ENCODE measurements at places on chromosomes 11 and 22.

DNA sequence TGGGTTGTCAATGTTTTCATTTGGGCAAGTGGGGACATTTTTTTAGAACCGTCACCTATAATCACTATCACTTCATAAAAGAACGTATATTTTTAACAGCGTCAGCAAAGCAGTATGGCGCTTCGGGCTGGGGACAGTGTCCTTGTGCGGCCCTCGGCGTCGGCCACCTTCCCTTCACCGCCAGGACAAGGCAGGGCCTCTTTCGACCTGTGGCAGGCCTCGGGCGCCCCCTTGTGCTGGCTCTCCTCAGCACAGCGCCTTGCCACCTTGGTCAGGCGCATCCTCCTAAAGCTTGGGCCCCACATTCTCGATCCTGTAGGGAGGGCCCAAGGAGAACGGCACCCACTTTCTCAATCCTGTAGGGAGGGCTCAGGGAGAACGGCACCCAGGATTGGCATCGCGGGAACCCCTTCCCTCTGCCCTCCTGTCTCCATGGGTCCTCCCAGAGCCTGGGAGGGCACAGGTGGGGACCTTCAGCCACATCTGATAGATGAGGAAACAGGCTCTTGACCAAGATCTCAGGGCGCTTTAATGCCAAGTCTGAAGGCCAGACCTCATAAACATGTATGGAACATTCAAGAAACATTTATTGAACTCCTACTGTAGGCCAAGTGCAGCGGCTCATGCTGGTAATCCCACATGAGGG lies 11.5 kb upstream of the FADD start:
- DNase-seq: peak; percentile 95

GRCh38 chr22:41781507-41781906 lies 19.0 kb upstream of the CCDC134 start:
- no peak for DNase-seq

DNA sequence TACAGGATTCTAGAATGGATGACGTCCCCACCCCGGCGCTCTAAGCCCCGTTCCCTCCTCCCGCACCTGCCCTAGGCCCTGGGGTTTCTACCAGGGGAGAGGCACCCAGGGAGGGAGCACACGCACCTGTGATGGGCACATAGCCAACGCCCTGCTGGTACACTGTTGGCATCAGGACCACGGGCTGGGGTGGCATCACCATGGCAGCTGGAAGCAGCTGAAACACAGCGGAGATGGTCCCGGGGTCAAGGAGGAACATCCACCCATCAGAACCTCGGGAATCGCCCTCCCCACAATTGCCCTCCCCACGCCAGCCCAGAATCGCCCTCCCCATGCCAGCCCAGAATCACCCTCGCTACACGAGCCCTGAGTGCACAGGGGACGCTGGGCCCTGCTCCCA lies 23.6 kb downstream of the TOLLIP start:
- DNase-seq: no peak

DNA sequence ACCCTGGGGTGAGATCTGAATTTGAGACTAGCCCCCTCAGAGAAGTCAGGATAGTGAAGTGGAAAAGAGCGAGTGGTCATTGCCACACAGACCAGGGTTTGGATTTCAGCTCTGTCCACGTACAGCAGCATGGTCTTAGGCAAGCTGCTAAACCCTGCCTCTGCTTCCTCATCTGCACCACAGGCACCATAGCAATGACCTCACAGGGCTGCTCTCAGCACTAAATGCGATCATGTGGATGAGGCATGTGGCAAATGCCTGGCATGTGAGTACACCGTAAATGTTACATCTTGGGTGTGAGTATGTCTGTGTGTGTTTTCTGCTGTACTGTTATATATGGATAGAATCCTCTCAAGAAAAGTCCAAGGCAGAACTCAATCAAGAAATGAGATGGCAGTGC lies 15.8 kb downstream of the NAV2 start:
- DNase-seq: no peak

DNA sequence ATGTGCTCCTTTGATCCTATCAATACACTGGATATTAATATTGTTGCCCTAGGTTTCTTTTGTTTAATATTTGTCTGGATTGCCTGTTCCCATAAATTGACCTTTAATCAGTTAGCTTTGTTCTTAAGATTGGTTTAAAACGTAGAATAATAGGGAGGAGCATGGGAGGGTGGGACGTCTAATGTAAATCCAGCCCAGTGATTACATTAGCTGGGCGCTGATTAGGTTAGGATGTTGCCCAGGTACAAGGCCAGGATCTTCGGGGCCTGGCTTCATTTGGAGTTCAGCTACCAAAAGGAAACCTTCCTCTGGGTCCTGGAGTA lies at the start of gene SRSF8:
SRSF8 (plus strand) TSS at position 204 of the 323 bp plus-strand sequence. CDS start 308 bp downstream, outside the sequence.
- DNase-seq: no peak

- DNase-seq: no peak
These were observed 34.3 kb downstream of the PRR5L start for GRCh38 chr11:36330411-36330810.

DNA sequence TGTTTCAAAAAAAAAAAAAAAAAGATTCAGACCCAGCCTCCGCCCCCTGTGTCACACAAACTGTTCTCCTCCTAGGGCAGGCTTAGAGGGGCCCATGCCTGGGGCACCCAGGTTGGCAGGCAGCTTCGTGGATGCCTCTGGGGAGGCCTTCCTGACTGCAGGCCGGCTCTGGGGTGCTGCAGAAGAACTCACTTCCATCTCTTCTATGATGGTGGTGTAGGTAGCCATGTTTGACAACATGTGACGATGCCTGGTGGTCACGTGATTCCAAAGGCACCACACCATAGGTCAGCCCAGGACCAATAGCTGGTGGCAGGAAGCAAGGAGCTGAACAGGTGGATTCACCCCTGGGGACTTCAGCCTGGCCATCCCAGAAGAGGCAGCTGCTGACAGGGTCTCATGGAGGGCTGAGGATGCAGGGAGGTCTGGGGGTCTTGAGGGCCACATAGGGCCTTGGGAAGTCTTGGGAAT lies 24.1 kb upstream of the CELSR1 start:
- no peak for DNase-seq

DNA sequence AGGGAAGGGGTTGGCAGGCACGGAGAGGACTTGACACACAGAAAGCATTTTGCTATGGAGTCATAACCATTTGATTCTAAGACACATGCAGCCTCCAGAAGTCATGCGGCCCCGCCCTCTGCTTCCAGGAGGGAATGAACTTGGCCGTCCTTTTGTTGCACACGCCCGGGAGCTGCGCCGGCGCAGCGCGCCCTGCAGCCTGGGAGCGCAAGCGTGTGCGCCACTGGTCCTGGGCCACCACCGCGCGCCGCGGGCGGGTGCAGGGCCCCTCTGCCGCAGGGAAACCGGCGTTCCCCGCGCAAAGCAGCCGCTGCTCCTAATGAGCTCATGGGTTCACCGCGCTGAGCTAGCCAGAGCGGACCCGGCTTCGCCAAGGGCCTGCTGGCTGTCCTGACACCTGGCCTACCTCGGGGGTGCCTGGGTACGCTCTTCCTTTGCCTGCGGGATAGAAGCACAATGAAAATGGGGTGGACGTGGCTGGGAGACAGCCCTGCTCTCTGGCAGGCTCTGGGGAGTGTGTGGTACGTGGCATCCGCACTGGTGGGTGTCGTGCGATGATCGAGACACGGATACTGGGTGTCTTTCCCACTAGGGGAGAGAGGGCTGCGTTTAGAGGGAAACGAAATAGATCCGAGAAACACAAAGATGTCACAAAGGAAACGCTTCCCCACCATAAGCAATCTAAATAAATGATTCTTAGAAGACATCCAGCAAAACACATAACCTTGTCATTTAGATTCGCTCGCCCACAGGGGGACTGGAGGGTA lies 669 bp downstream of the MICAL3 start:
- DNase-seq: peak; percentile 85

GRCh38 chr11:114346709-114347141 lies 50.5 kb downstream of the NNMT start:
- DNase-seq: no peak

GRCh38 chr11:108525161-108525560 lies 27.0 kb upstream of the POGLUT3 start:
- DNase-seq: no peak

DNA sequence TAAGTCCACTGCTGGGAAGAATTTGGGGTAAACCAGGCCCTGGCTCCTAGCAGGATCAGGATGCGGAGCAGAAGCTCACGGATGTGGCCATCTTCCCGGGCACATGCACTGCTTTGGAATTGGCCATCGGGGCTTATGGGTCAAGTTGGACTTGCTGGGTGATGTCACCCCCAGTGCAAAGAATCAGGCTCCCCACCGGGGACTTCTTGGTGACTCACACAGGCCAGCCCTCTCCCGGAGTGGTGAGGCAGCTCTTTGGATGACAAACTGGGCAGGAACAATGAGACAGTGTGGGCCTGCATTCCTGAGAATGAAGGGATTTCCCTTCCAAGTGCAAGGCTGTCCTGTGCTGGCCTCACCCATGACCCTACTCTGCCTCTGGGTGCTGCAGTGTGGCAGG lies 128.8 kb upstream of the ANO1 start:
- DNase-seq: no peak

- DNase-seq: no peak
These were observed 1.3 kb upstream of the ISX start for GRCh38 chr22:35064664-35065063.

GRCh38 chr11:47541070-47541469 lies 11.9 kb downstream of the CELF1 start:
- no peak for DNase-seq

- DNase-seq: no peak
These were observed 5.0 kb downstream of the CRELD2 start for GRCh38 chr22:49923445-49923844.

GRCh38 chr11:134978388-134979088 lies 566.5 kb upstream of the B3GAT1 start:
- DNase-seq: no peak

GRCh38 chr11:18754308-18754707 lies 28.3 kb upstream of the IGSF22 start:
- DNase-seq: no peak

GRCh38 chr11:95434489-95435057 lies 203.6 kb upstream of the SESN3 start:
- no peak for DNase-seq

- DNase-seq: no peak
These were observed 83.9 kb upstream of the USP47 start for GRCh38 chr11:11757909-11758308.
